ENCODE measurements at places on chromosomes 1 and 21.

DNA sequence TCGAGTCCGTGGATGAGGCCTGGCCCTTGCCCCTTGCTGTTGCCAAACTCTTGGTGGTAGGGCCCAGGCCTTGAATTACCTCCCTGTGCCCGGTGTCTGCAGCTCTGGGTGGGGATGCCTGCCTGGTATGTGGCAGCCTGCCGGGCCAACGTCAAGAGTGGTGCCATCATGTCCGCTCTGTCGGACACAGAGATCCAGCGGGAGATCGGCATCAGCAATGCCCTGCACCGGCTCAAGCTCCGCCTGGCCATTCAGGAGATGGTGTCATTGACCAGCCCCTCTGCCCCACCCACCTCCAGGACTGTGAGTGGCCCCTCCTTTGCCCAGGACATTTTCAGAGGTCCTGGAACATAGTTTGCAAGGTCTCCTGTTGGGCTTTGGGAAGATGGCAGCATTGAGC lies 25.7 kb downstream of the MYOG start:
- DNase-seq: no peak

- no peak for DNase-seq
These were observed 47.1 kb downstream of the FCRL3 start for GRCh38 chr1:157653494-157653873.

- DNase-seq: peak; percentile 24
These were observed 113.8 kb downstream of the UBR4 start for GRCh38 chr1:19096036-19096833.

- no peak for DNase-seq
These were observed 230.0 kb downstream of the COP1 start for GRCh38 chr1:175976865-175977642.

DNA sequence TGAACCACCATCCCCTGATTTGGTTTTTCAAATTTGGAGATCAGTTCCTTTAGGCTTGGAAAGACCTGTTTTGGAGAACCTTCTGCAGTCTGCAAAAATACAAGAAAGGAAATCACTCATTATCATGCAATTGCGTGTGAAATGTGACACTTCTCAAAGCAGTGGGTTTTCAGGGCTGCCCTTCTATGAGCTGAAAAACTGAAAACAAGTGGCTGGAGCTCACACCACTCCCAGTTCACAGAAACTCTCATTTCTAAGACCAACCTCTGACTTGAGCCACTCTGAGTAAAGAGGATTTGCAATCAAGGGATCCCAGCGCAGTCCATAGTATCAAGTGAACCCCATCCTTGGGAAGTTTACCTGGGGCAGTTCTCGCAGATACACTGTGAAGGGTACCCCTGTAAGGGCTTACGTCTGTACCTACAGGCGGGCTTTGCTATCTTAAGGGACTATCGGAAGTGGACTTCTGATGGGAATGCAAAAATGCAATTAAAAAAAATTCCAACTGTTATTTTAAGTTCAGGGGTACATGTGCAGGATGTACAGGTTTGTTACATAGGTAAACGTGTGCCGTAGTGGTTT lies 12.8 kb downstream of the SH2D1B start:
- DNase-seq: no peak

- DNase-seq: peak; percentile 59
These were observed 11.6 kb upstream of the KCNJ15 start for GRCh38 chr21:38244885-38245869.

- DNase-seq: no peak
These were observed 125.9 kb downstream of the HFM1 start for GRCh38 chr1:91278754-91279153.
